ENCODE measurements at places on chromosomes 3 and 15.
A peak's percentile ranks its signal among the peaks of the same experiment; 100 is the strongest.

DNA sequence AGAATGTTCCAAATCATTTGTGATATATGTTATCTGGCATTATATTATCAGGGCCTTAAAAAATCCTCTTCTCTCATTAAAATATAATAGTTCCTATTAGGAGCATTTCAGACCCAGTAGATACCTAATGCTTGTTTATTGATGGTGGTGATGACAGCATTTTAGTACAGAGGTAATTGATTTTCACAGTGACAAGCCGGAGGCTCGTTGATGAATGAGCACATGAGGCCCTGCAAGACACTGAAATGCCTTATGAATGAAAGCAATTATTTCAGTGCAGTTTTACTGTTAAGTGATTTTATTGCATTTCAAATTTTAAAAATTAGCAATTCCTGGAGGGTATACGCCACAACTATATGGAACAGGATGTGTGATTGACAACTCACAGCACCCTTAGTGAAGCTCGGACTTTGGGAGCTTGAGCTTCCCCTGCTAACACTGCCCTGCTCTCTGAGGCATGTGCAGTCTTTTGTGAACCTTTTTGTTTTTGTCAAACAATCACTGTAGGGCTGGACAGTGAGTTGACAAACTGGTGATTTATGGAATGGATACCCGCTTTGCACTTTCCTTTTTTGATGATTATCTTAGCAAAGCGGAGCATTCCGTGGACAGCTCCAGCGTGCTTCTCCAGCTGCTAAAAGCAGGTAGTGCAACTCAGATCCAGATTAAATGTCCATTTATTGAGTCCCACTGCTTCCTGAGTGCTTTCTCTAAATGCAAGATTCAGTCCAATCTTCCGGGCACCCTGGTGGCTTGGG is 187.0 kb upstream of the ATP10A start:
- no peak for DNase-seq

DNA sequence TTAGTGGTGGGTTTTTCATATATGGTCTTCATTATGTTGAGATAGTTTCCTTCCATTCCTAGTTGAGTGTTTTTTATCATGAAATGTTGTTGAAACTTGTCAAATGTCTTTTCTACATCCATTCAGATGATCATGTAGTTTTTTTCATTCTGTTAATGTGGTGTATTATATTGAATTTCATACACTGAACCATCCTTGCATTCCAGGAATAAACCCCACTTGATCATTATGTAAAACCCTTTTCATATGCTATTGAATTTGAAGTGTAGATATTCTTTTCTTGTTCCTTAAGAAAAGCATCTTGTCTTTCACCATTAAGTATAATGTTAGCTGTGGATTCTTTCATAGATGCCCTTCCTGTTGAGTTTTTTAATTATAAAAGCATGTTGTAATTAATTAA is 42.9 kb downstream of the PIAS1 start:
- no peak for DNase-seq

GRCh38 chr3:185677146-185677829 is 91.2 kb downstream of the SENP2 start:
- no peak for DNase-seq

- DNase-seq, result peak; percentile 73
Observed at GRCh38 chr15:99104788-99105513, at the start of gene SYNM. Gene SYNM, plus strand, starts transcription at chr15:99105080. Its CDS starts 120 bp downstream, at chr15:99105200.

DNA sequence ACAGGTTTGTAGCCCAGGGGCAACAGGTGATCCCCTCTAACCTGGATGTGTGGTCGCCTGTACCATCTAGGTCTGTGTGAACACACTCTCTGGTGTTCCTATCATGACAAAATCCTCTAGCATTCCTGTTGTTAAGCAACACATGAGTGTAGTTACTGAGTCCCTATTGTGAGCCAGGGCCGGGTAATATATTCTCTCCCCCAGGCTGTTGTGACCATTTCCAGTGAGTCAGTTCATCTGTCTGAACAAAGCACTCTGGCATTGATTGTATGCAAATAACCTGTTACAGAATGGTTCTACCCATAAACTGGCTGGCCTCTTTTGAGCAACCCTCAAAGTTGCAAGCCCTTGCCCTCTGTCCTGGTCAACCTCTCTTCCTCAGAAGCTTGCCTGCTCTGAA is 2.6 kb upstream of the FLNB start:
- no peak for DNase-seq

GRCh38 chr3:21979706-21980105 is 228.7 kb upstream of the ZNF385D start:
- DNase-seq, result no peak

DNA sequence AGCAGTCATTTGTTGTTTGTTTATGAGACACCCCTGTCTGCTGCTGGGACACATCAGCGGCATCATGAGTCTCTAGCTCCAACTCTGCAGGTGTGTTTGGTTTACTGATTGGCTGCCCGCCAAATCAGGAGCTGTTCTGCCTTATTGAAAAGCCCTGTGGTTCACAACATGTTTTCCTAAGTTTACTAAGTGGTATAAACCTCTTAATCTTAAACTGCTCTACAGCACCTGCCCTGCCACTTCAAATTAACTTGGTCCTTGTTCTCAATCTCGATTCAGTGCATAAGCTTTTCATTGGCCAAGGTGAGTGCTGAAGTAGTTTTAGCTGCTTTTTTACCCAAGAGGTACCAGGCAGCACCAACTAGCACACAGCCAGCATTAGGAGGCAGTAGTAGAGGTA is 77.8 kb upstream of the WDR72 start:
- peak; percentile 80 for DNase-seq

DNA sequence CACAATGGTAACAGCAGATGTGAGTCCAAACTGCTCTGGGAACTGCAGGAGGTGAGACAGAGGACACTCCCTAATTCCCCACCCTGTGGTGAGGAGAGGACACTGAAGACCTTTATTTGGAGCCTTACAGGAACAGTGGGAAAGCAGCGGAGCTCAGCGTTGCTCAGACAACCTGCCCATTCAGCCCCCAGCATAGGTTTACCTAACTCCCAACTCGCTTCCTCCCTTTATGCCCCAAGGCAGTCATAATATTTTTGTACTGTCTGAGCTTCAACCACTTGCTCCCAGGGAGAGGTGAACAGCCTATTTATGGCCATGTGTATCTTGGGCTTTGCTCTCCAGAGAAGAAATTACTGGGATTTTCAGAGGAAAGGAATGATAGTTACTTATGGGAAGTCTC is 34.1 kb downstream of the SHC4 start:
- no peak for DNase-seq

DNA sequence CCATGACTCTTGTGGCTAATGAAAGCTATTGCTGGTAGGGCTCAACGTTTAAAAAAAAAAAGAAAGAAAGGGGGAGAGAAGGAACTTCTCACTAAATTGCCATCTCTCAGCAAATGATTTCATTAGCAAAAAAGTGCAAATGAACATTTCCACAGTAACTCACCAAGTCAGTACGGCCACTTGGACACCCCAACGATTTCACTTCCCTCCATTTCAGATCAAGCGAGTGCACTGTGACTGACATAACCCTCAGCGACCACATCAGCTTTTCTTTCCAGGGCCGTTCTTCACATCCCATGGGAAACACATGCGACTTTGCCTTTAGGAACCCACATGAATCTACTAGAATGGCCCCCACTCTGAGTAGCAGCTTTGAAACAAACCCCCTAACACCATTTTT is 71.6 kb downstream of the OSBPL10 start:
- no peak for DNase-seq

DNA sequence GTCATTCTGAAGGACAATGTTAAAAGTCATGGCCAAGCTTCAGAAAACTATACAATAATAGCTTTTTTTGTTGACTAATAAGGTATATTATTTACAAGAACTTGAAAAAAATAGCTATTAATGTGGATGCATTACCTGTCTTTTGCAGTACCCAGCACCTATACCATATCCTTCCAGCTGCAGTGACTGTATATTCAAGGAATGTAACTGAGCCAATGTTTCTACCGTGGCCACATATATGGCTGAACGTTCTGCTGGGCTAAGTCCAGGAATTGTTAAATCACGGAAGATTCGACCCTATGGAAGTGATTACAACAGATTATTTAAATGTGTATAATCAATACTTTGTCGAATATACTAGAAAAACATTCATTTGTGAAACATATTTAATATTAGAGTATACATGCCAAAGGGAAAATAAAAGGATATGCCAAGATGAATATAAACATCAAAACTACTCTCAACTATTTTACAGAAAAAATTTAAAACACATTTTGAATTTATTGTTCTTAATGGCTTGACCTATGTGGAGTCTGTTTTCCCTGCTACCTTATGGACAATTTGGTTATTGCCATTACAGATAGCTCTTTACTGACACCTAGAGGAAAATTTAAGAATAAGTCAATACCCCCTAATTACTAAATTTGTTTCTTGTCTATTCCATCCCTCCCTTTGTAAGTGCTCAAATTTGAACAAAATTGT is 17.6 kb downstream of the ACAD11 start:
- no peak for DNase-seq

GRCh38 chr15:69559440-69560190 is 107.0 kb downstream of the RPLP1 start:
- DNase-seq, result no peak

DNA sequence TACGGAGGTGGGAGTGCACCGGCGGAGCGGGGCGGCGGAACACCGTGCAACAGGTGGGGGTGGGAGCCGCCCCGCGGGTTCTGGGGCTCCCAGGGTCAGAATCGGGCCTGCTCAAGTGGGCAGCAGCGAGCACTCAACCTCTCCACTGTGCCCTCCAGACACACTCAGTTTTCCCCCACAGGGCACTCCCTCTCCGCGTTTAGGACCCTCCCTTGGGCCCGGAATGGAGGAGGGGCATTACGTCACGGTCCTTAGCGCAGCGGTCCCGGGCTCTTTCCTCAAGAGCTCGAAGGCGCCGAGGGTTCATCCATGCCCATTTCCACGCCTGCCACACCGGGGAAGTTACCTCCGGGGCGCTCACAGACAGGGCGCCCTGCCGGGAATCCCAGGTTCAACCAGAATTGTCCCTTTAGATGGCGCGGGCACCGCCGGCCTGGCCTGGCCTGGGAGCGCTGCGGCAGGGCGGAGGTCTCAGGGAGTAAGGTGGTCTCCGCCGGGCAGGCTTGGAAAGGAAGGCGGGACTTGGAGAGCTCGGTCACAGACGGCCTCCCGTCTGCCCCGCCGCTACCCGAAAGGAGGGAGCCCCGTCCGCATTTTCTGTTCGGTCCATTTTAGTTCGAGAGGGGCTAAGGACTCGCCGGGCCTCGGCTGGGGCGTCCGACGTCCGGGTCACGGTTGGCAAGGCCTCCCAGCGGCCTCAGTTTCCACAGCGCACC is 5.1 kb downstream of the RNU6-1 start:
- no peak for DNase-seq

DNA sequence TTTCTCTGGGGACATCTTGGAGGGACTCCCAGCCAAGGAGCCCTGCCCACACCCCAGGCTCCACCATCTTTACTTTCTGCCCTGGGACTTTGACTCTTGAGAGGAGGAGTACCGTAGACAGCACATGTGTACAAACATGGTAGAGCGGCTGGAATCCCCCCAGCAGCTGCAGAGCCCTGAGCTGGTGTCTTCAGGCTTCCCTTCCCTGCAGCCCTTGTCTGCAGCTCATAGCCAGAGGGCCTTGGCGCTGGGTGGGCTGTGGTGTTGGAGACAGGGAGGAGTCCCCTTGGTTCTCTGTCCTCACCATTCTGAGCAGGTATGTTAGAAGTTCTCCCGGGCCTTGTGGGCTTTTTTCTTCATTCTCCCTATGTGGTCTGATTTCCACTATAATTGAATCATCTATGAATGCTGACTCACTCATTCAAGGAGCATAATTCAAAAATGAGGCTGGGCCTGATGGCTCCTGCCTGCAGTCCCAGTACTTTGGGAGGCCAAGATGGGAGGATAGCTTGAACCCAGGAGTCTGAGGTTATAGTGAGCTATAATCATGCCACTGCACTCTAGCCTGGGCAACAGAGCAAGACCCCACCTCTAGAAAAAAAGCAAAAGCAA is 97.8 kb upstream of the MEF2A start:
- DNase-seq, result no peak

- DNase-seq, result no peak
Observed at GRCh38 chr3:46466273-46466672, 1.6 kb upstream of the LTF start.

GRCh38 chr15:23694592-23694991 is 7.5 kb upstream of the NDN start:
- no peak for DNase-seq

DNA sequence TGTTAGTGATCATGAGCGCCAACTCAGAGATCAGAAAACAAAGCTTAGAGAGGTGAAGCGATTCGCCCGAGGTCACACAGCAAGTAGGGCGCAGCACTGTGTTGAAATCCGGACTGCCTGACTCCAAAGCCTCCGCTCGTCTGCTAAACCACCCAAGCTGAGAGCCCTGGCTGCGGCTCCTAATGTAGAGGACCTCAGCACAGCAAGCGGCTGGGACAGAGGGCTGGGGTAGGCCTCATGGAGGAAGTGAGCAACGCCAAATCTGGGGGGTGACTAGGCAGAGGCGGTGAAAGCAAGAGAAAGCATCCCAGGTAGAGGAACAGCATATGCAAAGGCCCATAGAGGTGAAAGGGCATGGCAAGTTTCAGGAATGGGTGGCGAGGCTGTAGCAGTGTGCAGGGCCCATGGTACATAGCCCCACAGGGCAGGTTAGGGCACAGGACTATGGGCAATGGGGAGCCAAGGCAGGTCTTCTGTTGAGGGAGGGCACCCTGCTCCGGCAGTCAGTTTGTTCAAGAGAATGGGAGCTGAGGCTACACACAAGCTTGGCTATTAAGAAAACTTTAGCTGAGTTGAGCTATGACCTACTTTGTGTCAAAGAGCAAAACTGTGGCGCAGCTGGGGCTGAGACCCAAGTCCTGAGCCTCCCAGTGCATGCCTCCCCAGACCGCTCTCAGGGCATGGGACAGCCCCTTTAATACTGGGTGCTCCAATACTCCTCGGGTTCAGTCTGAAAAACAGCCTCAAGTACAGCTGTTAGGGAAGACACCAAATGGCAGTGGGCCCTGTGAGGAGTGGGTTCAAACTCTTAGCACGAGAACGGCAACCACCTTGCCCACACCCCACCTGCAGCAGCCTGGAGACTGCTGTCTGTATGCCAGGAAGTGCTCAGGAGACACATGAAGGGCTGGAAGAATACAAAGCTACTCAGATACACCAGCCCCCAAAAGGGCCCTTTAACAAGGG is 988 bp upstream of the CFAP92 start:
- no peak for DNase-seq

- peak; percentile 67 for DNase-seq
Observed at GRCh38 chr15:57609805-57610529, 18.3 kb downstream of the MYZAP start.

GRCh38 chr15:101307897-101308603 is 13.0 kb upstream of the SNRPA1 start:
- DNase-seq, result no peak
